Stimulated activated CD4-positive, alpha-beta T cell treated with anti-CD3 and anti-CD28 coated beads, Interleukin-1b, Interleukin-23, amount 100 ng/mL, for 1 hour (primary cell): ENCODE measurements at places on chromosomes 16 and 17.

DNA sequence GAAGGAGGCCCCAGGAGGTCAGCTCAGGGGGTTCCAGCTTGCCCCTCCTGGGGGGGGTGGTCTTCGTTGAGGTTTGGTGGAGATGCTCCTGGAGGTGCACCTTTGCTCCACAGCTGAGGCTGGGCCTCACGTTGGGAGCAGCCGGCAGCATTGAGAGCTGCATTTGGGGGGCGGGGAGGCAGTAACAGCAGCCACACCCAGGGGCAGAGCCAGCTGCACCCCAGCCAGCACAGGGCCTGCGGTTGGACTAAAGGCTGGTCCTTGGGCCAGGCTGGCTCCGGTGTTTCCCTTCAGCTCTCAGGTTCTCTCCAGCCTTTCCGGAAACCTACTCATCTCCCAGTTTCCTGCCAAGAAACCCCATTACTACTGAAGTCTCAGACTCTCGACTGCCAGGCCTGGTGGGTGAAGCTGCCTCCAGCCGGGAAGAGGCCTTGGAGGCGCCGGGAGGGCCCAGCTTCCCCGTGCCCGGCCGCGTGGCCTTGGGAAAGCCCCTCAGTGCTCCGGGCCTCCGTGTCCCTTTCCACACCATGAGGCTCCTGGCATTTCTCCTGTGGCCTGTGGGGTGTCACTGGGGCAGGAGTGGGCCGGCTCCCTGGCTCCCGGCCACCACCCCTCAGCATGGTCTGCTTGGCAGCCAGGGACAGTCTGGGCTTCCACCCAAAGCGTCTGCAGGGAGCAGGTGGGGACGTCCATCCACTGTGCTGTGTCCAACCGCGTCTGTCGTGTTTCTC lies 14.0 kb upstream of the BAIAP2 start:
- DNase-seq, result no peak

DNA sequence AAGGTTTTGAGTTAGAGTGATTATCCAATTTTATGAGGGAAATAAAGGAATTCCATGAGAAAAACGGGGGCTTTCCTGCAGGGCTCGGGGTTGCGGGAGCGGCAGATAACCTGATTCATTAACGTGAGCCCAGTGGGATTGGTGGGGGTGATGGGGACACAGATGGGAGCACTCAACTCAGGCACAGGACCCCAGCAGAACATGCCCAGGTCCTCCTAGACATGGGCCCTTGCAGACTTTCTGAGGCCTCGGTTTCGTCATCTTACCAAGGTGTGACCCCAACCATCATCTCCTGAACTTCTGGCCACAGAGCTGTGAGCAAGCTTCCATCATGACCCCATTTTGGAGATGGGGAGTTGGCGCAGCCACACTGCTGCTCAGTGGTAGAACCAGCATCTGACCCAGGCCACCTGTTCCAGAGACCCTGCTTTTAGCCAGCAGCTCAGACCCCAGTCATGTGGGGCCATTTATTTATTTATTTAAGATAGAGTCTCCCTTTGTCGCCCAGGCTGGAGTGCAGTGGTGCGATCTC lies 22.3 kb downstream of the CARHSP1 start:
- no peak for DNase-seq

DNA sequence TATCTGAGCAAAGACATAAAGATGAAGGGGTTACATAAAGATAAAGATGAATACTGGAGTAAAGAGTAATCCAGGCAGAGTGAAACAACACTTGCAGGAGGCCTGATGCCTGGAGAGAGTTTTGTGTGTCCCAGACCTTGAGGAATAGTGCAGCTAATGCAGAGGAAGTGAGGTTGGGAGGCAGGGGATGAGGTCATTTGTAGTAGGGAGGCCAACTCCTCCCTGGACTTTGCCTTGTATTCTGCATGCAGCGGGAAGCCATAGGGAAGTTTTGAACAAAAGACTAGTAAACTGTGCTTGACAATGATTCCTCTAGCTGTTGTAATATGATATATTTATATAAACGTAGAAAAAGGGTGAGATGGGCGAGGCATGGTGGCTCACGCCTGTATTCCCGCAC lies 356.6 kb downstream of the KCNJ2 start:
- no peak for DNase-seq

- no peak for DNase-seq
Observed at GRCh38 chr16:8053437-8053836, 536.9 kb downstream of the TMEM114 start.

DNA sequence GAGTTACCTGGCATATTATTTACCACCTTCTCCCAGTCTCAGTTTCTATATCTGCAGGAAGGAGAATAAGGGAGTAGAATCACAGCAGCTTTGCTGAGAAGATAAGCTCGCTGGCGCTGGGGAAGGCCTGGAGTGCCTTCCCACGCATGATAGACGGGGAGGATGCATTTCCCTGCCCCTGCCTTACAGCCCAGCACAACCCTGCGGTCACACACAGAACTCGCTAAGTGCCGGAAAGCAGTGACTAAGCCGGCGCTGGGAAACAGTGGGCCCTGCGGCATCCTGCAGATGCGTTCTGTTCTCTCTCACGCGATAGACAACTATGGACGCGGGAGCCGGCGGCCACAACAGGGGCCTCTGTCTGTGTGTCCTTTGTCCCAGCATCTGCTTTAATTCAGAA lies 4.8 kb downstream of the CA5A start:
- no peak for DNase-seq
